ENCODE measurements at places on chromosomes 13 and 19.

DNA sequence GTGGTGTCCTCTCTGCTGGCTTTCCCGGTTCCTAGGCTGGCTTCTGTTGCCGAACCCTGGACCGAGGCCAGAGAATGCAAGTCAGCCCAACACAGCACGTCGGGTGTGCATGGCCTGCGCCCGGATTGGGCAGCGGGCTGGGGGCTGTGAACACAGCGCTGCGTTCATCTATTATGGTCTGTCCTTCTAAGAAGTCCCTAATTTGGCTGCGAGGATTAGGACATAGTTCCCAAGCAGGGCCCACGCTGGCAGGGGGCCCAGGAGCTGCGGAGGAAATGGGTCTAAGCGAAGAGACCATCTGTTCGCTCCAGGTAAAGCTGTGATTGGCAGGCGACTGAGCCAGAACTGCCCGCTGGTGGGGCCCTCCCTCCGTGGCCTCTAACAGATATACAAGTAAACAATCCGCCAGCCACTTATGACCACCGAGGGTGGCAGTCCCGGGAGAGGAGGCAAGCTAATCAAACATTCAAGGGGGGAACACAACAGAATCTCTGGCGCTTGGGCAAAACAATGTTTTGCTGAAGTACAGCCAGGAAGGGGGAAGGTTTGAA, 6.0 kb downstream of the SYCE2 start:
- DNase-seq = no peak

DNA sequence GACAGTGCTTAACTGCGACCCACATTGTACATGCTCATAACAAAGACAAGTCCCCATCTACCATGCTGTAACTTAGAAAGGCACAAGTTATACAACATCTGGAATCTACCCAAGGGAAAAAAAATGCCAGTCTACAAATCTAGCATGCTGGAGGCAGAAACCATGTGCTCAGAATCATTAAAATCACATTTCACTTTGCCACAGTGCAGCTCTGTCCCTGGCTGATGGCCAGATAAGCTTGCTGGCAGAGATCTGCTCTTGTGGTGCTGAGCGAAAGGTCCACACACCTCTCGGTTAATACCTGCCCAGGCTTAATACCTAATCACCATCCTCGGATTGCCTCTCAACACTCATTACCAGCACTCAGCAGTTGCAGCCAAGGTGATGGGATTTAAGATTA, 74.1 kb upstream of the UQCRFS1 start:
- no peak for DNase-seq

DNA sequence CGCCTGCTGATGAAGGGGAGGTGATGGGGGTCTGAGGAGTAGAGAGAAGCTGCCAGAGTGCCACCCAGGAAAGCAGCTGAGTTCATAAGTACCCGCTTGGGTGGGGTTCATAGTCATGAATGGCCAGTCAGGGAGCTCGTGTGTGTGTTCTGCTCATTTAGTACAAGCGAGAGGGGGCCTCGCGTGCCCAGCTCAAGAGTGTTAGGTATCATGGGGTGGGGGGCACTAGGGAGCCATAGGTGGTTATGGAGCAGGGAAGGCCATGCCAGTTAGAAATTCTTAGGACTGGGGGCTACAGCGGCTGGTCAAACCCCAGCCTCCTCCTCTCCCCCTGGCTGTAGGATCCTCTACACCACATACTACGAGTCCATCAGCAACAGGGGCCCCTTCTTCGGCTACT, 46.8 kb downstream of the CD320 start:
- DNase-seq = no peak

DNA sequence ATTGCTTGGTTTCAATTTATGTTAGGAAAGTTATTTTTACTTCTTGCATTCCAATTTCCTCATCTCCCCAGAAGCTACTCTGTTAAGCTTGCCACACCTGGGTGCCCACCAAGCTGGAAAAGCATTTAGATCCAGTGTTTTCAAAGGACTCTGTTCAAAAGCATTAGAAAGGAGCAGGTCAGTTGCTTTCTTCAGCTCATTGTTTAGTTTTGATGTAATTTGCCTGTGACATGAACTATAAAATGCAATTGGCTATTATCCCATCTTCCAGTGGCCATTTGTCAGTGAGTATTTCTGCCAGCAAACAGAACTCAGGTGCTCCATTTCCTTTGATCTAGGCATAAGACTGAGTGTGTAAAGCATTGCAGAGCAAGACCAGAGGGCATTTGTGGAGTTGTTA, 46.7 kb upstream of the RNF113B start:
- no peak for DNase-seq

GRCh38 chr19:38911388-38912001, 491 bp downstream of the CCER2 start:
- no peak for DNase-seq

- no peak for DNase-seq
These were observed 14.5 kb downstream of the SGTA start for GRCh38 chr19:2768365-2769132.

- DNase-seq = no peak
These were observed 126.6 kb upstream of the UFM1 start for GRCh38 chr13:38223089-38223488.

DNA sequence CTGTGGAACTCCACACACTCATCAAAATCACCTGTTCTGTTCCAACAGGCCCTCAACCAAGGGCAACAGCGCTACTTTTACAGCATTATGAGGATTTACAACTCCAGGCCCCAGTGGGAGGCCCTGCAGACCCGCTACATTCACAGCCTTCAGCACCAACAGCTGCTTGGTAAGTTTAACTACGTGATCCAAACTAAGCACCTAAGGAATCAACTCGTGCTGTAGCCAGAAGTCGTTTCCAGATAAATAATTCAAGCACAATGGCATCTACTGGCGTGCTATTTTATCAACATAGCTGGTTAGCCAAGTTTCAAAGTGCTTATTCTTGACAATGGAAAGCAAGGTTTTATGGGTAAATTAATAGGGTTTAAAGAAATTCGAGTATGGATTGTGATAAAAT, 5.3 kb downstream of the FAM216B start:
- no peak for DNase-seq

DNA sequence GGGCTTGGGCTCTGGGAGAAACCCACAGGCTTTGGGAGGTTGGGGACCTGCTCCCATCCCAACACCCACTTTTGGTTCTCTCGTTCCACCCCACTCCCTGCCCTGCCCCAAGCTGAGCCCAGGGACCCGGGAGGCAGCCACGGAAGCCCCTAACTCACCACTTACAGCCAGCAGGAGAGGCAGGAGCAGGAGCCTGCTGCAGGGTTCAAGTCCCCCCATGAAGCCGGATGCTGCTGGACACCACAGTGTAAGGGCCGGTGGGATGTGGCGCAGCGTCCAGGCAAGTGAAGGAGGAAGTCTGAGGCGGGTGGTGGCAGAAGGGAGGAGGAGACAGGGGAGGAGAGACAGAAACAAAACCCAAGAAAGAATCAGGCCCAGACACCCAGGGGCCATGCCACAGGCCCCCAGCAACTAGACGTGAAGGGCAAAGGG, at the start of gene TYROBP:
Gene TYROBP, minus strand, starts transcription at position 286 of the 432 bp plus-strand sequence. Its CDS starts 67 bp downstream, at position 219.
- DNase-seq = no peak

GRCh38 chr13:27578121-27579030, 42.0 kb downstream of the LNX2 start:
- DNase-seq = no peak

DNA sequence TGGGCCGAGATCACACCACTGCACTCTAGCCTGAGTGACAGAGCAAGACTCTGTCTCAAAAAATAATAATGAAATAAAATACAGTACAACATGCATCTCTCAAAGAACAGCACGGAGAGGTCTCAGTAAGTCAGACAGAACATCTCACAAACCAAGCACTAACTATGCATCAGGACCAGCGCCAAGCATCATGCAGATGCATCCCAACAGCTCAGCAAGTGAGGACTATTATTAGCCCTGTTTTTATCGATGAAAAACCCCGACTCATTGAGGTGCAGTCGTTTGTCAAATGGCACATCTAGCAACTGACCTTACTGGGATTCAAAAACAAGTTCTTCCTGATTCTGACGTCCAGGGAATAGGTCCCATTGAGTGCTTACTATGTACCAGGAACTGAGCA, 3.8 kb downstream of the C19orf47 start:
- DNase-seq = no peak

DNA sequence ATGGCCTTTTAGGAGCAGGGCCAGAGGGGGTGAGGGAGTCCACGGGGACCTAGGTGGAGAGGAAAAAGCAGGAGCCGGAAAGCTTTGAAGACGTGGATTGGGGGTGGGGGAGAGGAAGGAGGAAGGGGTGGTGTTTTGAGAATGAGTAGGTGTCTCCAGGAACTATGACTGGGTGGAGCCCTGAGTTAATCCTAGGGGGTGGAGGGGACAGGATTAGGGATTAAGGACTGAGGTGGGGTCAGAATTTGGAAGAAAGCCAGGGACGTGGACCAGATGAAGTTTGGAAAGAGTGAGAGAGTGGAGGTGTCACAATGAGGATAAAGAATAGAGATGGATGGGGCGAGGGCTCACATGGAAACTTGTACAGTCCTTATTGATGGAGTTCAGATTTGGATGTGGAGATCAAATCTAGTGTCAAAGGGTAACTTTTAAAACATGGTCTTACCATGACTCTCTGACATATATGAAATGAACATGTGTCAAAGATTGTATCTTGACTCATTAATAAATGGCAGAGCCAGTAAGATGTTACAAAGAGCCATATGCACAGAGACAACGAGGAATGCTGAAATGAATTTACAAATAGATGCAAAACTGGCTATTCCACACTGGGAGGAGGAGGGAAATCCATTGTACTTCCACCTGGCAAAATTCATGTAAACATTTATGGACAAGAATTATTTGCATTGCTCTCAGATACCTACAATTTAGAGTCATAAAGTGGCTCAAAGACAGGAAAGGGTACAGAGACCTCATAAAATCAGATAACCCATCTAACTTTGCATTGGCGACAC, 1.7 kb upstream of the KLK13 start:
- no peak for DNase-seq

GRCh38 chr19:21314676-21315075, 14.5 kb downstream of the ZNF708 start:
- no peak for DNase-seq

DNA sequence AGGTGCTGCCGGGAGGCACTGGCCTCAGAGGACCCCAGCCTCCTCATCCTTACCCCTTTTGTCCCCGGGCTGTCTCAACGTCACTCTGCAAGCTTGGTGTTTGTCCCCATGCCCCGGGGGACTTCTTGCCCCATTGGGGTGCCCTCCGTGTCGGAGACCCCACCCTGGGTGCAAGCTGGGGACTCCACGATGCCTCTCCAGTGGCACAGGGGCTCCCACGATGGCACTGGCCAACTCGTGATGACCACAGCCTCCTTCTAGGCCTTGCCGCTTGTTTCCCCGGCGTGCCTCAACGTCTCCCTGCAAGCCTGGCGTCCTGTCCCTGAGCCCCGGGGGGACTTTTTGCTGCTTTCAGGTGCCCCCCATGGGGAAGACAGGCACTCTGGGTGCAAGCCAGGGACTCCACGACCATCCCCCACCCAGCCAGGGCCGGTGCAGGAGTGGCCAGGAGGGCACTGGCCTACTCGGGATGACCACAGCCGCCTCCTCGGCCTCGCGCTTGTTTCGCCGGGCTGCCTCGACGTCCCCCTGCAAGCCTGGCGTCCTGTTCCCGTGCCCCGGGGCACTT, 237.0 kb downstream of the TUBA3C start:
- DNase-seq = no peak

DNA sequence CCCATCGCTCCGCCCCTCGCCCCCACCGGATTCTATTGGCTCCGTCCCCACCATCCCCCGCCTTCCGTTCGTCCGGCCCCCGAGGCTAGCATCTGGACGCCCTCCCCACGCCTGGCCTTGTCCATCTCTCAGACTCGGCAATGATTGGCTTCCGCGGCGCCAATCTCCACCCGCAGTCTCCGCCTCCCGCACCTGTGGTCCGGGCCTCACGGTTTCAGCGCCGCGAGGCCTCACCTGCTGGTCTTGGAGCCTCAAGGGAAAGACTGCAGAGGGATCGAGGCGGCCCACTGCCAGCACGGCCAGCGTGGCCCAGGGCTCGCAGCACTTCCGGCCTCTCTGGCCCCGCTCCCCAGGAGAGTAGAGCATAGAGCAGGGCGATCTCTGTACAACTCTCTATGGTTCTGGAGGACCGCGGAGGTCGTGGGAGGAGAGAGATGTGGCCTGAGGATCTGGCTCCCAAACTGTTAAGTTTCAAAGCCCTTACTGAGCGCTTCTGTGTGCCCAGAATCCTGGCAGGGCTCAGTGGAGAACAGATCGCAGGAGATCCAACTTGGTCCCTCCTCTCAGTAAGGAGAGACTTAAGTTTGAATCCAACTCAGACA, at the start of gene ERCC1:
Gene ERCC1, minus strand, starts transcription at position 329 of the 602 bp plus-strand sequence. CDS start 543 bp downstream, outside the sequence.
- peak; percentile 32 for DNase-seq

All from stimulated activated CD8-positive, alpha-beta memory T cell treated with anti-CD3 and anti-CD28 coated beads, Interleukin-7, amount 100 ng/mL, for 4 hours (primary cell).